HT1080 (cell line): ENCODE measurements at places on chromosomes 2 and 18.

- peak; percentile 58 for DNase-seq
Measured at GRCh38 chr18:64444819-64445218, 295.9 kb upstream of the LINC00305 start.

DNA sequence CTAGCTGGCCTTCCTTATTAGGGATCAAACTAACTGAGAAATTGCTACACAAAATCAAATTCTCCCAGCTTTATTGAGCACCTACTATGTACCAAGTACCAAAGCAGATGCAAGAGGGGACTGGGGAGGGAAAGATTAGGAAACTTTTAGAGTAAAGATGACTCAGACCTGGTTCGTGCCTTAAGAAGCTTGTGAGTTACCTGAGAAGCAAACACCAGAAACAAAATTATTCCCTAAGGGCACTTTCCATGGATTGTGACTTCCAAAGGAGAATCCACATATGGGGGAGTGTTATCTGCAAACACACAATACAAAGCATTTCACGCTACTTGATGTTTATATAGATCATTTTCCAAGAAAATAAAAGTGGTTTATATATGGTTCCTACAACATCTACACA is 326.9 kb upstream of the HNRNPA3 start:
- DNase-seq = no peak

DNA sequence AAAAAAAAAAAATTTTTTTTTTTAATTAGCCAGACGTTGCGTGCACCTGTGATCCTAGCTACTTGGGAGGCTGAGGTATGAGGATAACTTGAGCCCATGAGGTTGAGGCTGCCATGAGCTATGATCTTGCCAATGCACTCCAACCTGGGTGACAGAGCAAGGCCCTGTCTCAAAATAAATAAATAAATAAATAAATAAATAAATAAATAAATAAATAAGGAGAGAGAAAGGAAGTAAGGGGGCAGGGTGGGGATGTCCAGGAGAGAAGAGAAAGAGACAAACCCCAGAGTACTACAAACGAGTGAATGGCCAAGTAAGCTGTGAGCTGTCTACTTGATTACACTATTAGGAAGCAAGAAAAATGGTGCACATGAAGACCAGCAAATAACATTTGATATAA is 7.7 kb upstream of the PMAIP1 start:
- no peak for DNase-seq

DNA sequence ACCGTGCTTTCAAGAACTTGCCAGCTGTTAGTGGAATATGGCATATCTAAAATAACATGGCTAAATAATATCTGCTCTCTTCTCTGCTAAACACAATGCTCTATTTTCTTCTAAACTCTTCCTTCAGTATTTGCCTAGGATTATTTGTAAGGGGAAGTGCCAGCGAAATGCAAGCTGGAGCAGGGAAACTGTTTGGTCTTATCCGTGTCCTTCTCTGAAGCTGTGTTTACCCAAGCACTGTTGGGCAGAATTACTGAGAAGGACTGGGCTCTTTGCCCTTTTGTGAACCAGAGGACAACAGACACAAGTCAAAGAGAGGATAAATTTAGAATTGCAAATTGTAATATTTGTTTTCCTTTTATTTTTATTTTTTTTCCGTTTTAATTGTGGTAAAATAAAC is 23.6 kb downstream of the CPO start:
- DNase-seq = no peak

- DNase-seq = no peak
Measured at GRCh38 chr2:75226617-75227016, 27.3 kb upstream of the TACR1 start.

GRCh38 chr18:79681484-79682387 is 2.1 kb downstream of the CTDP1 start:
- no peak for DNase-seq

GRCh38 chr2:226643946-226644282 is 155.7 kb downstream of the IRS1 start:
- DNase-seq = no peak

GRCh38 chr2:26727641-26728561 is 35.4 kb downstream of the KCNK3 start:
- no peak for DNase-seq

- DNase-seq = no peak
Measured at GRCh38 chr2:6947929-6948676, 30.9 kb downstream of the RNF144A start.

- no peak for DNase-seq
Measured at GRCh38 chr2:195498839-195499490, 158.1 kb upstream of the SLC39A10 start.

GRCh38 chr2:10019174-10019573 is 24.2 kb upstream of the KLF11 start:
- DNase-seq = no peak

- no peak for DNase-seq
Measured at GRCh38 chr2:218345491-218346236, 11.0 kb upstream of the CATIP start.

- no peak for DNase-seq
Measured at GRCh38 chr2:135212757-135213156, 160.7 kb downstream of the RAB3GAP1 start.

- peak; percentile 83 for DNase-seq
Measured at GRCh38 chr2:191105082-191105481, 45.7 kb downstream of the STAT4 start.

DNA sequence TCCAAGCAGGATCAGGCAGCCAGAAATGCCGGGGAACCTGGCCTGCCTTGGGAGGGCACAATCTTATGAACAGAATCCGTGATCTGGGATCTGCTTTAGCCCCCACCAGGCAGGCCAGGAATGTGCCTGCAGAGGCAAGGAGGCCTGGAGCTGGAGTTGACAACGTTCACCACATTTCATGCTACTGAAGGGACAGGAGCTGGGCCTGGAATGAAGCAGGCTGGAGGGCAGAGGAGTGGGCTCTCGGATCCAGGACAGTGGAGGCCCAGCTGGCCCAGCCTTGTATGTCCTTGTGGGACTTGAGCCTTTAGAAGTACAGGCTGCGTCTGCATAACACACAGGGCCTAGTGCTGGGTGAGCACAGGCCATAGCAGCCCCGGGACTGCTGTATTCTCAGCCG is 91.8 kb downstream of the KLHL29 start:
- no peak for DNase-seq

GRCh38 chr18:58055890-58056558 is 12.0 kb downstream of the NEDD4L start:
- DNase-seq = no peak

GRCh38 chr2:17539611-17540092 is 844 bp upstream of the VSNL1 start:
- DNase-seq = no peak

GRCh38 chr2:149537092-149537726 is 50.4 kb downstream of the MMADHC start:
- no peak for DNase-seq

GRCh38 chr2:46195819-46196218 is 101.4 kb upstream of the EPAS1 start:
- DNase-seq = no peak

GRCh38 chr2:20419007-20419576 is 27.8 kb upstream of the RHOB start:
- DNase-seq = no peak

DNA sequence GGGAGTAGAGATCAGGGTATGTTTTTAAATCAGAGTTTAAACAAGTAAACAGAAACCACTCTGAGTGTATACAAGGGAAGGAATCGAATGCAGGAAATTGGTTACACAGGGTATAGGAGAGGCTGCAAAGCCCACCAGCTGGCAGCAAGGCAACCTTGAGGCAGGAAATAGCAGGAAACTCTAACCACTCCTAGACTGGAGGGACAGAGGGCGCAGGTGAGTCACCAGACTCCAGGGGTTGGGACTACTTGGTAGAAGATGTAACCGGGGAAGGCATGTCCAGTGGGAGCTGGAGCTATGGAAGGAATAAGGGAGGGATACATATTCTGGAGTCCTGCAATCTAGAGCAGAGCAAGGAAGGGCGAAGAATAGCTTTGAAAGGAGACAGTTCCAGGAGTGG is 152.3 kb downstream of the MEIS1 start:
- DNase-seq = peak; percentile 51

GRCh38 chr2:125874564-125874963 is 781.4 kb upstream of the GYPC start:
- no peak for DNase-seq

GRCh38 chr18:52254367-52254766 is 85.6 kb upstream of the DCC start:
- DNase-seq = peak; percentile 73

DNA sequence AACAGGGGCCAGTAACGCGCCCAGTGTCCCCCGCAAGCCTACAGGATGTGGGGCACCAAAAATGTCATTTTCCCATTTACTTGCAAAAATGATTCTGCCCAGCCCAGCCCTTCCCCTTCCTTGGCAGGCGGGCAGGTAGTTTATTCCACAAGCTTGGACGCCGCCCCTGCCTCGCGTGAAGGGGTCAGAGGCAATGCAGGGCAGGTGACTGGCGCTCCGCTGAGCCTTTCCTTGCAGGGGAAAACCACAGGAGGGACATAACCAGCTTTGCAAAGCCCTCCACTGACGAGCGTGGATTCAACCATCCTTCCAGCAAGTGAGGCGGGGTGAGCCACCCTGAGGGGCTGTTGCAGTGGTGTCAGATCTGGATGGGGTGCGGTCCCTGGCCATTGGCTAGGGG is 5.3 kb downstream of the MAB21L4 start:
- DNase-seq = no peak

GRCh38 chr2:16664809-16665747 is 556 bp downstream of the CYRIA start:
- no peak for DNase-seq

GRCh38 chr2:237624565-237624964 is 2.8 kb upstream of the LRRFIP1 start:
- DNase-seq = no peak

GRCh38 chr18:9673296-9674251 is 34.5 kb upstream of the RAB31 start:
- DNase-seq = peak; percentile 74

DNA sequence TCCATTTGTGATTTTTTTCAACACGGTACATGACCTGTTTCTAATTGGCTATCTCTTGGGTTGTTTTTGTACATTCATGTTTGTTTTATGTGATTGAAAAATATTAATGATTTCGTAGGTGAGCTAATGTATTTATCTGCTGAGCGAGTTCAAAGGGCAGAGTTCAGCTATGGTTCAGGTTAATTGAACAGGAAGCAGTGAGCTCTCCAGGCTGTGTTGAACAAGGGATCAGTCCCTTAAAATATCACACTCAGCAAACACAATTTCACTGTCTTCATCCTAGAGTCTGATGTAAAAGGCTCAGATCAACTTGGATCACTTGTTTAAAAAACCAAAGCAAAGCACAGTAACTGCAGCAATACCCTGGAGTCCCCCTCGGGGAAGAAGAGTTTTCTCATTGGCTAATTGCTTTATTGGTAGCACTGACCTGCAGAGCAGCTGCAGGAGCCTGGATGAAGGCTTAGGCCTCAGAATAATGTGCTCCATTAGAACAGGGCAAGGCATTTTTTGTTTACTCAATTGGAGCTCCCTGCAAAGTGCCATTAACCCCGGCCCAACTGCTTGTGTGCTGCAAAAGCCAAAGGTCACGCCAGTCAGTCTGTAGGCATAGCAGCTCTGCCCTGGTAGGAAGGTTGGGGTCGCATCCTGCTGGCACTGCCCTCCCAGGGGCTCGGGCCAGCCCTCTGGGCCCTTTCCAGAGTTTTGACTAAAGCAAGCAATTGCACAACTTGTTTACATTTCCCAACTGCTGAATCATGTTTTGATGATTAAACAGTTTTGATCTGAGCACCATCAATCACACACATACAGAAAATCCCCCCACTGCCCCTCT is 10.5 kb downstream of the ONECUT2 start:
- DNase-seq = no peak

GRCh38 chr2:3659447-3660432 is 1.7 kb downstream of the ALLC start:
- no peak for DNase-seq

DNA sequence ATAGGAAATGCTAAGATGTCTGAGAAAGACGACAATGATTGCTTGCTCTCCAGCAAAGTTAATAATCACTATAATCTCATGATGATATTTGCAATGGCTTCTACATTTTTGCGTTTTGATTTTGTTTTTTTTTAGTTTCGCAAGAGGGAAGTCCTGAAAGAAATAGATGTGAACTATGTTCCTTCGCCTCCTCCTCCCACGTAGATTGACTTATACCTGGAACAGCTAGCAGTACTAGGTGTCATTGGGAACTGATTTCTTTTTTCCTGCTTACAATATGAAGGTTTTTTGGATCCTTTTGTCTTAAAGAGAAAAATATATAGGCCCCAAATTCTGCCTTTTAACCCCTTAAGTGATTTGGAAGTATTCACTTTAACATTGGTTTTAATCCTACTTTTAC is 26.7 kb downstream of the ITPRID2 start:
- no peak for DNase-seq

GRCh38 chr2:236694146-236694888 is 124.7 kb downstream of the ACKR3 start:
- DNase-seq = peak; percentile 7
